ENCODE measurements at places on chromosomes 7 and 10.
A peak's percentile ranks its signal among the peaks of the same experiment; 100 is the strongest.

- no peak for DNase-seq
Observed at GRCh38 chr10:52965938-52966401, 193.4 kb upstream of the MBL2 start.

DNA sequence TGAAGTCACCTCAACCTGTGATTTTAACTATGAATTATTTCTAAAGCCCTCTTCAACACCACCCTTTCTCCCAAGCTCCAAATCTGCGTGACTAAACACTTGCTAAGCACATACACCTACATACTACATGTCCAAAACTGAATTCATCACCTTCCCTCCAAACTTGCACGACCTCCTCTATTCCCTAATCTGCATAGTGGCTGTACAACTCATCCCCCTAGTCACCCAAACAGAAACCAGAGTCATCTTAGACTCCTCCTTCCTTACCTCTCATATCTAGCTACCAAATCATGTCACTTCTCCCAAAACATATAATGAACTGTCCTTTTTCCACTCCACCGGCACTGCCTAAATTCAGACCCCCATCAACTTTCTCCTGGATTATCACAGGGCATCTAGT lies 16.2 kb downstream of the ARHGAP21 start:
- DNase-seq = no peak

DNA sequence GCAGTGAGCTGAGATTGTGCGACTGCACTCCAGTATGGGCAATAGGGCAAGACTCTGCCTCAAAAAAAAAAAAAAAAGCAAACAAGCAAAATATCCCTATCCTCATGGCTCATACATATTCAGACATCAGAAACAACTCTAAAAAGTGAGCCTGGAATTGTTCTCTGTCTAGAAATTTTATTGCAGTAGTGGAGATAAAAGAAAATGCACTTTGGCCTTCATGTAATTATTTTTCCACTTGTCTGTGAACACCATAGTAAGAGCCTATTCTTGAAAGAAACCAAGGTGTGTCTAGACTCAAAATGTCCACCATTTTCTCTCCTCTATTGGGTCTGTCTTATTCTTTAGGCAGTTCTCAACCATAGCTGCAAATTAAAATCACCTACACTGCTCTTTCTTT lies 30.5 kb upstream of the MCU start:
- no peak for DNase-seq

- DNase-seq = no peak
Observed at GRCh38 chr10:132879408-132880127, 62.8 kb downstream of the CFAP46 start.

GRCh38 chr10:92573091-92573797 lies 649 bp downstream of the IDE start:
- peak; percentile 77 for DNase-seq

DNA sequence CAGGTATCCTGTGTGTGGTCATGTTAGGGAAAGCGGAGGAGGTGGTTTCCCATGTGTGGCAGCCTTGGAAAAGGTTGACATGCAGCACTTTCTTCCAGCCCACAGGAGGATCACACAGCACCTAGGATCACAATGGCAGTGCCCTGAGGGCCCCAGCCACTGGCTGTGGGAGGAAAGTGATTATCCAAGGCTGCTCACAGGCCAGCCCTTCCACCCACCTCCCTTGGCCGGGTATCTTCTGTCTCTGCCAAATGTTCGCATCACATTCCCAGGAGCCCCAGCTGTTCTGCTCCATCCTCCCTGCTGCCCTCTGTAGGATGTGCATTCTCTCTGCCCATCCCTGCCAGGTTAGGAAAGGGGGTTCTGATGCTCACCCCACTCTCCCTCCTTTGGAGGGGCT lies 2.5 kb upstream of the MLXIPL start:
- no peak for DNase-seq

DNA sequence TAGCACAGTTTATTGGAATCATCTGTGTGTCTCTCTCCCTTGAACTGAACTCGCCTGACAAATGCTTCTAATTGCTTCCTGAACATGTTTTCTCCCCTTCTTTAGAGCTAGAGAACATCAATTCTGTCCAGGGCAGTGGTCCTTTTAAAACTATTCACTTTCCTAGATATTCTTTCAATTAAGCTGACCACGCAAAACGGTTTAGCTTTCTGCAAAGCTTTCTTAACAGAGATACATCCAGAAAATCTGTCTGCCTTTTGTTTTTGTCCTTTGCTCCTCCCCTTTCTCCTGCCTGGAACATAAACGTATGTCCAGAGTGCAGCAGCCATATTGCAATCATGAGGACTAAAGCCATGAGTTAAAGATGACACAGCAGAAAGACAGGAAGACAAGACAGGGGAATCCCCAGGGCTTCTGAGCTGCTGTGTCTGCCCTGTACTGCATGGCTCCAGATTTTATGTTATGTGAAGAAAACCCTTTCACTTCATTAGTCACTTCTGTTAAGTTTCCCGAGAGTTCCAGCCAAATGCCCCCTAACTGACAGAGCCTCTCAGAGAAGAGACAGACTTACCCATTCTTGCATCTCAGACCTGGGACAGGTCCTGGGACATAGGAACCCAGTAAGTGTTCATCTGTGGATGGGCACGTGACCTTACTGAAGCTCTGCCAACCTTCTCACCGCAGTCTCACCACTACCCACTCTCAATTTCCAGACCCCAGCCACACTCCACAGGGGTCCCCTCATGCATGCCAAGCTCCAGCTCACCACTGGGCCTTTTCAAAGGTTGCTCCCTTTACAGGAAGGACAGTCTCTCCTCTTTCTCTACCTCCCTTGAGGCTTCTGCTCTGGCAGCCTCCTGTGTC lies 35.0 kb upstream of the CPXM2 start:
- no peak for DNase-seq

- no peak for DNase-seq
Observed at GRCh38 chr10:3892440-3893425, 107.7 kb upstream of the KLF6 start.

DNA sequence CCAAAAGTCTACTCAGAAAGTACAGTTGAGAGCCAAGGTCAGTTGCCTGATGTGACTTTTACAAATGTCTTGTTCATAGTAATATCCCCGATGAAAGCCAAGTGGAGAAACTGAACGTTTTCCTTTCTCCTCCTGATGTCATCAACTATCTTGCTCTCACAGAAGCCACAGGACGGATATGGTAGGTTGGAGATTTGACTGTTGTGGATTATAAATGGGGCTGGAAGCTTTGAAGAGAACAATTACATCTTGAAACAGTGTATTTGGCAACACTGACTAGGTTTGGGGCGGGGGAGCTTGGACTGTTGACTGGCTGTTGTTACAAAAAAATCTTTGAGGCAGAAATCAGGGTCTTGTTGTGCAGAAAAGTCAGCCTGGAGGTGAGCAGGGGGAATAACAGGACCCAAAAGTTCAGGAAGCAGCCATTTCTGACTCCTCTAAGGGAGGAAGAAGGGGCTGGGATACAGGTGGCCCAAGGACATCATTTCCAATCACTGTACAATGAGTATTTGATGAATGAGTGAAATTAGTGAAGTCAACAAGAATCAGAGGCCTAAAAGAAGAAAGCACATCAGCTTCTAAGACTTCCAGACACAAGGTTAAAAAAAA lies 24.3 kb downstream of the PLEKHS1 start:
- no peak for DNase-seq

- no peak for DNase-seq
Observed at GRCh38 chr10:20745556-20746375, 151.3 kb downstream of the NEBL start.

- no peak for DNase-seq
Observed at GRCh38 chr7:105581066-105581811, at the start of gene EFCAB10. EFCAB10 (minus strand) TSS chr7:105581493; CDS start chr7:105581463, 30 bp downstream.

Measured in coronary artery (tissue), 2 donors.